ENCODE measurements at places on chromosomes 1 and 21.

DNA sequence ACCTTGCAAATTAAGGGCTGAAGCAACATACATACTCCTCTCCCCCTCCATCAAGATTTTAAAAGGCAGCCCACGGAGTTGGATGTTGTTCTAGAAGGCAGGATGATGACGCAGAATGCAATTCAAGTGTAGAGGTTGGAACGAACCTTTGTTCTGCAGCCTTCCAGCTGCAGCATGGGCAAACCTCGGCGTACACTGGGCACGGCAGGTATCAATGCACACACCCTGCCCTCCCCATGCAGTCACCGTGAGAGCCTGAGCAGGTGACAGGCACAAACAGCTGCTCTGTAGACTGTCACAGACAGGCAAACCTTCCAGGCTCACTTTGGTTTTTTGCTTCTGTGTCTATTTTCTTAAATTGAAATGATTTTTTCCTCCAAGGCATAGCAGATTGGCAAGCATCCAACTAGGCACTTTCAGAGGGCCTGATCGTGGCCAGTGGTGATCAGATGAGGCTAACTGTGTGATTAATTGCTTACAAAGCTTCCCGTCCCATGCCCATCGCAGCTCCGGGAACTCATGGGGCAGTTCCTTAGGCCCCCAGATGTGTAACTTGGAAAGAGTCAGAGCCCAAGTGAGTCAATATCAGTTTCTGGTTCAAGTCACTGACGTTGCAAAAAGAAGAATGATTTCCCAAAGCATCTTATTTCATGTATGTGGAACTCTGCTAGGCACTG, 82.3 kb downstream of the ITPKB start:
- no peak for DNase-seq

- no peak for DNase-seq
Measured at GRCh38 chr1:194570476-194570875, 1384.1 kb upstream of the B3GALT2 start.

DNA sequence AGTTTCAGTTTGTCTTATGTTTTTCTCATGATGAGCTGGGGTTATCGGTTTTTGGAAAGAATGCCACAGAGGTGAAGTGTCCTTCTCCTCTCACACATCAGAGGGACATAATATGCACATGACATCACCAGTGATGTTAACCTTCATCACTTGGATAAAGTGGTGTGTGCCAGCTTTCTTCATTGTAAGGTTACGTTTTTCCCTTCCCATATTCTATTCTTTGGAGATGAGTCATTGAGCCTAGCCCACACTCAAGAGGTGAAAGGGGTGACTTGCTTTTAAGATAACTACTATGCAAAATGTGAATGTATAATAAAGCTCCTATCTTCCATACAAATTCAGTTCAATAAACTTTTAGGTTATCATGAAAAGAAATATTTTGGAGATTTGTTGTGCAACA, 36.7 kb upstream of the MAGI3 start:
- no peak for DNase-seq

- DNase-seq: no peak
Measured at GRCh38 chr1:36905941-36906340, 128.4 kb downstream of the GRIK3 start.
